ENCODE measurements at places on chromosomes 16 and 17. TPM values are rescaled to one million over a fixed set of nuclear protein-coding genes. Genes with fewer than 3 reads are reported as not detected.

ADORA2B gene
- 16.0 TPM for total RNA-seq

ACSM3 gene
- total RNA-seq = 0.23 TPM

CLEC18A gene
- total RNA-seq = 0.03 TPM

ALDH3A1 gene
- 240 TPM for total RNA-seq

MGAT5B gene
- total RNA-seq = 2.4 TPM

DNA sequence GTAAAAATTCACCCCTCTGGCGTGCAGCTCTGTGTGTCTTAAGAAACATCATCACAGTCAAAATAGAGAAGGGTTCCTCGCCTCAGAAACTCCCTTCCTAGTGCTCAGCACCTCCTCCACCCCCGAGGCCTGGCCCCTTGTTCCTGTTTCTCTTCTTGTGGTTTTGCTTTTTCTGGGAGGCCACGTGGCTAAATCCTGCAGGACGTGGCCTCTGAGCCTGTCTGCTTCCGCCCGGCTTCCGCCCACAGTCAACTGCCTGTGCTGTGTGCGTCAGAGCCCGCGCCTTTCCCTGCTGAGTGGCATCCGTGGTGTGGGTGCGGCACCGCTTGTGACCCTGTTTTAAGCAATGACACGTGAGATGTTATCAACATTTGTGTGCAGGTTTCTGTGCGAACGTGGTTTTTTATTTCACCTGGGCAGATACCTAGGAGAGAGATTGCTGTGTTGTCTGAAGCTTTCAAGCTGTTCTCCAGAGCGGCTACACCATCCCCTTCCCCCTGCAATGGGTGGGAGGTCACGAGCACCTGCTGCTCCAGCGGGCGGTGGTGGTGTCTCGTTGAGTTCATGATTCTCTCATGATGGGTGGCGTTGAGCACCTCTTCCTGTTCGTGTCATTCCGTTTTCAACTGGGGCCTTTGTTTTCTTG, 21.7 kb downstream of the ACSF3 start:
- DNase-seq = no peak

DNA sequence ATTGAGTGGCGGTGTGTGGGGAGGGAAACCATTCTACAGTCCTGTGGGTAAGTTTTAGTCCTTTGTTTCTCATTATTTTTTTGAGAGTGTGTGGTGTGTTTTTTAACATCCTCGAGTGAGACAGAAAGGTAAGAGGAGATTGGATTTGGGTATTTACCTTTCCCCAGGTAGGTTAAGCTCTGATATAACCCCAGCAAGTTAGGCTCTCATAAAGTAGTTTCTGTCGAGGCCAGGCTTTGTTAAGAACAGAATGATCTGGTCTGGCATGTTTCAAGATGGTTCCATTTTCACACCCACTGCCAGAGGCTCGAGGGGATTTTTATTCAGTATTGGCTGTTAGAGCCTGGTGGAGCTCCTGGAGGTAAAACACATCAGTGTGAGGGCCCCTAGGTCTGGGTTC, 62.9 kb downstream of the BCAS3 start:
- DNase-seq = no peak

- no peak for DNase-seq
These were observed 18.0 kb upstream of the CACNG1 start for GRCh38 chr17:67026341-67026740.

GRCh38 chr16:30659507-30660423, 1.5 kb downstream of the FBRS start:
- DNase-seq = peak; percentile 36

DNA sequence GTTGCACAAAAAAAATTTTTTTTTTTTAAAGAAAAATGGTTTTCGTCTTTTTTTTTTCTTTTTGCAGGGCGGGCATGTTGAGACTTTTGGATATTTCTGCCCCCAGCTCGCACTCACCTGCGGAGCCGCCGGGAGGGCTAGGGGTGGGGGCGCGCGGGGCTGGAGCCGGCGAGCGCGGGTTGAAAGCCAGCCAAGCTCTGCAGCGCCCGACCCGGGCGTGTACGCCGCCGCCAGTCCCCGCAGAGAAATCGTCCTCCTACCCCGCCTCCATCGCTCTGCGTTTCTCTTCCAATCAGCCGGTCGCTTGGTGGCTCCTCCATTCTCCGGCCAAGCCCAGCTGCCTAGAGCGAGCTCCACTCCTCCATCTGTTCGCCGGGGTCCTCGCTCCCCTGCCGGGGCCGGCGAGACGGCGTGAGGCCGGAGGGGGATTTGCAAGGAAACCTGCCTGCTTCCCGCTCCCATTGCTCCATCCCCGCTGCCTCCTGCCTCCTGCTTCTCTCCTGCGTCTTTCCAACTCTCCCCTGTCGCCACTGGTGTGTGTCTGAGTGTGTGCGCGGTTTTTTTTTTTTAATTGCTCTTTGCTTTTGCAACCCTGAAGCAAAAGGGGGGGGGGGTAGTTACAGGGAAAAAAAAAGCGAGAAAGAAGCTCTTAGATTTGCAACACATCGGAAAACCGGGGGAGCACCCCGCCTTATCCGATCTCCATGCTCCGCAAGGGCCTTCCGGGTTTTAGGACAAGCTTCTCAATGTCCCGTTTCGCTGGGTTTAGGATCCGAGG, 1.8 kb upstream of the UBTF start:
- DNase-seq = peak; percentile 82

DNA sequence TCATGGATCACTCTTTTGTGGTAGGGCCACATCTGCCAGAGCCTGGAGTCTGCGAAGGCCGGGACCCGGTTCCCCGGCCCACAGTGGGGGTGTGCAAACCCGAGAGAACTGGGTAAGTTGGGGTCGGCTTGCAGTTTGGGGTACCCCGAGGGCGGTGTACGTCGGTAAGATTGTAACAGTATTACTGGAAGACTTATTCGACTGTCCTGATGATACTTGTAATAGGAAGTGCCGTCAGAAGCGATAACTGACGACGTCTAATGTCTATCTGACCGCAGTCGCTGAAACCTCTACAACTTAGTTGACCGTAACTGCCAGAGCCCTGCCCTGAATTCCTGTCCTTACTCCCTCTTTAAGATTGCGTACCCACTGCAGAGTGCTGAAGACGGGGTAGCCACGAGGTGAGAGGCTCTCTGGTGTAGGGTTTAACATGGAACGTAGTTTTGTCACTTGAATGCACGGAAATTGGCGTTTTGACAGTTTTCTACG, 24.0 kb downstream of the TRPV2 start:
- no peak for DNase-seq

- no peak for DNase-seq
These were observed 3.6 kb upstream of the FAM222B start for GRCh38 chr17:28846231-28846630.

DNA sequence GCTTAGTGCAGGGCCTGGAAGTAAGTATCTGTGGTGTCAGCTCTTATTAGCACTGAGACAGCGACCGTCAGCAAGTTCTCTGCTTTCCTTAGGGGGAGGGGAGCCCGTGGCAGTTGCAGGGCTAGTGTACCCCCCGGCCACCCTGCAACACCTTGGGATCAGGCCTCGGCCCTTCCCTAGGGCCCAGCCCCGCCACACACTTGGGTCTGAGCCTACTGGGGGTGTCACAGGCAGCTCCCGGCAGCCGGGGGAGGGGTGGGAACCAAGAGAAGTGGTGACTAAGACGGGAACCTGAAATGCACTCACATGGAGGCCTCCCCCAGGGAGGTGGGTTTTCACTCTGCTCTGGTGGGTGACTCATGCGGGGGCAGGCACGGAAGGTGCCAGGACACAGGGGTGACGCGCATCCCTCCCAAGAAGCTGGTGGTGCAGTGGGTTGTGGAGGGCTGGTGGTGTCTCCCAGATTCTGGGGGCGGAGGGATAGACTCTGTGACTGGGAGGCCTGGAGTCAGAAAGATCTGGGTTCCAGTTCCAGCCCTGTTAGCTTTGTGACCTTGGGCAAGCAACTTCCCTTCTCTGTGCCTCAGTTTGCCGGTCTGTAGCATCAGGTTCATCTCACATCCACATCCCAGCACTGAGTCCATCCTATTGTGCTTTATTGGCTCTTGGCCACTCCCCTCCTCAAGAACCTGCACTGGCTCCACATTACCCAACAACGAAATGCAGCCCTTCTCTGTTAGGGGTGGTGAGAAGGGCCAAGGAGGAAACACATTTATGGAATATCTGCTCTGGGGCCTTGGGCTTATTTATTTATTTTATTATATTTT, 44.5 kb downstream of the LAT start:
- DNase-seq = peak; percentile 91

GRCh38 chr17:75610103-75610984, 22.7 kb downstream of the MYO15B start:
- DNase-seq = peak; percentile 79

- no peak for DNase-seq
These were observed 1.3 kb upstream of the CUEDC1 start for GRCh38 chr17:57956291-57957119.

DNA sequence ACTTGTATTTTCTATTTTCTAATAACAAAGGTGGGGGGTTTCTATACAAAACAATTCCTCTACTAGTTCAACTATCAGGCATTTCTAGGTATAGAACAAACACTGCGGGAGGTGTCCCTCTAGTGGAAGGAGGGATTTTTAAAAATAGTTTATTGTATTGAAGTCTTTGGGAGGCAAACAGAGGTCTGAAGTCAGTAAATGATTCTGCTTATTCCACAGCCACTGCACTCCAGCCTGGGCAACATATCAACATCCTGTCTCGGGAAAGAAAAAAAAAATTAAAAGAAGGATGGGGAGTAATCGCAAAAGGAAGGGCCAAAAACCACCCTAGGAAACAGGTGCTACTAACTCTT, 648 bp upstream of the ERCC4 start:
- no peak for DNase-seq

DNA sequence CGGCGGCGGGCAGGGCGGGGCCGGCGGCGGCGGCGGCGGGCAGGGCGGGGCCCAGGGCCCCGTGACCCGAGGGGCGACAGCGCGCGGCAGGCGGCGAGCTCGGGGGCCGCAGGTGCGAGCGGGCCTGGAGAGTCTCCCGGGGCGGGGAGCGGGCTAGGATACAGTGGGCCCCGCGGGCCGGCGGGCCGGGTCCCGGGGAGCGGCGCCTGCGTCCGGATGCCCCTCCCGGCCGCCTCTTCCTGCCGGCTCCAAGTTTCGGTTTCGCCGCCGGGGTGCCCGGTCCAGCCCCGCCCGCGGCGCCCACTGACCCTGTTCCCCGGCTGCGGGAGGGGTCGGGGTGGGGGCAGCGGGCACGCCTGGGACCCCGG, at the start of gene RNF213:
RNF213 (plus strand) TSS at position 62 of the 368 bp plus-strand sequence. CDS start 2,830 bp downstream, outside the sequence.
- DNase-seq = peak; percentile 54

GRCh38 chr17:7403043-7403726, 712 bp downstream of the TMEM256 start:
- DNase-seq = no peak

DNA sequence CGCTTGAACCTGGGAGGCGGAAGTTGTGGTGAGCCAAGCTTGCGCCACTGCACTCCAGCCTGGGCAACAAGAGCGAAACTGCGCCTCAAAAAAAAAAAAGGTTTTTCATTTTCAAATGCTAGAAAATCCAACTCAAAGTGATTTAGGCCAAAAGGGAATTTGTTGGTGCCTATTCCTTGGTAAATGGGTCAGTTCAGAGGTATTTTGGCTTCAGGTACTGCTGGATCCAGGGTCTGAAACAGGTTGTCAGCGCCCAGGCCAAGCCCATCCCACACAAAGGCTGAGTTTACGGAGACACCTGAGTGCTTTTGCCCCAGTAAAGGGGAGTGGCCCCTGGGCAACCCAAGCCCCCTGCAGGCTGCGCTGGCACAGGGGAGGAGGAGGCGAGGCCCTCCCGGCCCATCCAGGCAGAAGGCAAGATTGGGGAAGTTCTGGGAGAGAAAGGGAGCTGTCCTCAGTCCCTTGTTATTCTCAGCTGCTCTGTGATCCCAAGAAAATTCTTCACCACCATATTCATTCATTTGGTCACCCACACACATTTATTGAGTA, 8.5 kb upstream of the JPH3 start:
- no peak for DNase-seq
